ENCODE measurements at places on chromosomes 5 and 9.

DNA sequence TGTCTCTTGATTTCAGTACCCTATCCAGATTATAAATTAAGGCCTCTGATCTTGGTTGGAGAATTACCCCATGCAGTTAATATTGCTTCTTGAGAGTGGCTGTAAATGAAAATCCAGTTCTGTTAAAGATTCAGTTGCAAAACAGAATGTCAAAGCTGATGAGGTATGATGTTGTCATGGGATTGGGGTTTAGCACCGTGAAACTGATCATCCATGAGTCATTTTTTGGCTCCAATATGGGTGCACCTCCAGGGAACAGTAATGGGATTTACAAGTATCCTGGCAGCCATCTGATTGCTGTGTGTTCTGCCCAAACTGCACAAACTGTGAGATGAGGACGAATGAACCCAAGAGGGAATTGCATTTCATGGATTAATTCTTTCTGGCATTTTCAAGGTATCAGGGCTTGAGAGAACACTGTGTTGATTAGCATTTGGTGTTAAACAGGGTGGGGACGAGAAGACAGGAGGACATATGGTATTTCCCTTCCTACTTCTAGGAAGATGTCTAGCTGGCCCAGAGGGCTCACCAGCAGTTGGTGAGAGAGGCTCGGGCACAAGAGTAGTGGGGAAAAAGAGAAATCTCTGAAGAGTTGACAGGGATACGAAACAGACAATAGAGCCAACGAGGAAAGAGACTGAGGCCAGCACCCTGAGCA lies 214.7 kb downstream of the GAS1 start:
- DNase-seq = peak; percentile 73

DNA sequence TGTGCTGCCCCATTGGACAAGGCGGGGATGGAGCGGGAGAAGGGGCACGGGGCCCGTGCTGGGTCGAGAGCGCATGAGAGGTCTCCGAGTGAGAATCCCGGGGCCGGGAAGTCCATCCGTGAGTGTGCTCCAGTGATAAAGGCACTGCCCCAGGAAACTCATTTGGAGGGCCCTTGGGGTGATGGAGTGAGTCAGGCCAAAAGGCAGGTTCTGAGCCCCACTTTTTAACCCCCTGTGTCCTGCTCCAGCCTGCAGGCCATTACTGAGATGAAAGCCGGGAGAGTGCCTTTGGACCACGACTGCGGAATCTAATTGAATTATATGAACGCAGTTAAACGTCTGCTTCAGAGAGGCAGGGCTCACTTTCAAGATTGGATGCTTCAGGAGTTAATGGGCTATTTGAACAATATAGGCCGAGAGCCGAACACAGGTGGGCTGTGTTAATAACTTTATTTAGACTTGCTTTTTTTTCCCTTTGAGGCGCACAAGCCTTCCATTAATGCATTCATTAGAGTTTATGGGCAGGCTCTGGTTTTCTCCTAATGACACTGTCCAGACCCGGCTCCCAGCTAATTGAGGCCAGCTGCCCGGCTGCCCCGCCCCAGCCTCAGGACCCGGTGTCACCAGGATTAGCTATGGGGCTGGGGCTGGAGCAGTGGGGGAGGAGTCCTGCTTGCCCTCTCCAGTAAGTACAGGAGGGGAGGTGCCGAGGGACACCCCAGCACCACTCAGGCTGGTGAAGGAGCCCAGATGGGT lies 79.1 kb upstream of the LMX1B start:
- no peak for DNase-seq

- DNase-seq = no peak
These were observed 2.3 kb downstream of the CCDC69 start for GRCh38 chr5:151221574-151221973.

GRCh38 chr5:169670769-169671525 lies 33.9 kb downstream of the DOCK2 start:
- no peak for DNase-seq

DNA sequence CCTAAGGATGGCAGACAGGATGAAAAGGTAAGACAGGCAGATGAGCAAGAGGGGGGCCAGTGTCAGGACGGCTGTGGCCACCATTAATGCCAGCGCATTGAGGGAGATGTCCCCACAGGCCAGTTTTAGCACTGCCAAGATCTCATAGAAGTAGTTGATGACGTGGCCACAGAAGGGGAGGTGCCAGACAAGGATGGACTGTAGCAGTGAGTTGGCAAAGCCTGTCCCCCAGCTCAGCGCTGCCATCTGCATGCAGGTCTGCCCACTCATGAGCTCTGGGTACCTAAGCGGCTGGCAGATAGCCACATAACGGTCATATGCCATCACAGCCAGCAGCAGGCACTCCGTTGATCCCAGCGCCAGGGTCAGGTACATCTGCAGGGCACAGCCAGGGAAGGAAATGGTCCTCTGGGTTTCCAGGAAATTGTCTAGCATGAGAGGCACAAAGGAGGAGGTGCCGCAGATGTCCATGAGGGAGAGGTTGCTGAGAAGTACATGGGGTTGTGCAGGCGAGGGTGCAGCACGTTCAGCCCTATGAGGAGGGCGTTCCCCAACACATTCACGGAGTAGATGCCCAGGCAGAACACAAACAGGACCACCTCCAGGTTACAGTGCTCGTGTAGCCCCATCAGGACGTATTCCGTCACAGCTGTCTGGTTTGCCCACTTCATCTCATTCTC lies 10.8 kb downstream of the OR13J1 start:
- no peak for DNase-seq

- peak; percentile 81 for DNase-seq
These were observed 22.6 kb downstream of the DUSP1 start for GRCh38 chr5:172748341-172748843.

DNA sequence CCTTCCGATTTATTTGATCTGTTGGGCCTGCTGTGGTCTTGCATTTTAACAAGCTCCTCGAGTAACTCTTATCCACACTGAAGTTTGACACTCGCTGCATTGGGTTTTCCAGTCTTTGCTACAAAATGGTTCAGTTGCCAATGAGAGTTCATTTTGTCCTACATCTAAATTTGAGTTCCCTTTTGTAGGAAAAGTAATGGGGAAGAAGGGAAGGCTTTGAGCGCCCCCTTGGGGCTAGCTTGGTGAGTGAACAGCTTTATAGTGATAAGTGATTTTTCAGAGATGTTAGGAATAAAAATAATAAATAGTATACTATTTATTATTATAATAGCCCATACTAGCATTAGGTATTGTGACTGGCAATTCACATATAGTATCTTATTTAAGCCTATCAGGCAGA lies 89.9 kb upstream of the GNAQ start:
- peak; percentile 63 for DNase-seq

GRCh38 chr9:23543419-23543818 lies 282.6 kb downstream of the ELAVL2 start:
- DNase-seq = no peak

- DNase-seq = no peak
These were observed 122.5 kb downstream of the NPR3 start for GRCh38 chr5:32833663-32834062.

DNA sequence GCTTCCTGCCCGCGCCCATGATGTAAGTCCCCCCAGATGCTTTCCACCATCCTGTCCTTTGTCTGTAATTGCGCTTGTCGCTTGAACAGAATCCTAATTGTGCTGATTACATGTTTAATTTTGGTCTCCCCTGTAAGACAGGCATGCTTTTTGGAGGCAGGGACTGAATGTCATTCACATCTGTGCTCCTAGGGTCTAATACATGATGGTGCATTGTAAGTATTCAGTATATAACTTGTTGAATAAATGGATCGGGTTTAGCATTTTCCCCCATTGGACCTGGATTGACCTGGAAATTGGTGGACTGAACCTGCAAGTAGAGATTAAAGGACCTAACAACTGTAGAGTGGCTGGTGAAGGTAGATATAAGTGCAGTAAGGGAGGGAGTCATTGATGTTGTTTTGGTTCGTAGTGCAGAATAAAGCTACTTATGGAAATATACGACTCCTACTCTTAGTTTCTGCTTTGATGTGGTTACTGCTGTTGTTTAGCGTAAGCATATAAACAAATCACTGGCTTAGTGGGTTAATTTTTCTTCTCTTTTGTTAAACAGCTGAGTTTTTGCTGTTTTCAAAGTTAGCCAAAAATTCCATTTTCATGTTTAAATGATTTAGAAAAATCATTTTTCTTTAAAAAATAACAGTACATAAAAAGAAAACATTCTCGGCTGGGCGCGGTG lies 57.3 kb downstream of the TRIO start:
- DNase-seq = no peak

DNA sequence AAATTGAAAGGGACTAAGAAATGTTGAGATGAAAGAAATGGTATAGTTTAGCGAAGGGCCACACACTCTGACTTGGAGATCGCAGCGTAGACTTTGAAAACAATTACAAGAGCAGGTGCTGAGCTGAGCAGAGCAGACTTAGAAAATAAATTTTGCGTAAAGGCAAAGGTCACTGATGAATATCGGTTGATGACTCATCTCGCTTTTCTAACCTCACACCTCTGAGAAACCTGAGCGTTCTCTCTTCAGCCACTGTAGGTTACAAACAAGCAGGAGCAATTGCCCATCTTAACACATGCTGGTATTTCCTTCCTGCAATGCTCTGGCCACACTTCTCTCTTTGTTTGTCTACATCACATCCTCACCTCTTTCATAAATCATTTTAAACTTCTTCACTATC lies 190.6 kb upstream of the C9orf72 start:
- no peak for DNase-seq

DNA sequence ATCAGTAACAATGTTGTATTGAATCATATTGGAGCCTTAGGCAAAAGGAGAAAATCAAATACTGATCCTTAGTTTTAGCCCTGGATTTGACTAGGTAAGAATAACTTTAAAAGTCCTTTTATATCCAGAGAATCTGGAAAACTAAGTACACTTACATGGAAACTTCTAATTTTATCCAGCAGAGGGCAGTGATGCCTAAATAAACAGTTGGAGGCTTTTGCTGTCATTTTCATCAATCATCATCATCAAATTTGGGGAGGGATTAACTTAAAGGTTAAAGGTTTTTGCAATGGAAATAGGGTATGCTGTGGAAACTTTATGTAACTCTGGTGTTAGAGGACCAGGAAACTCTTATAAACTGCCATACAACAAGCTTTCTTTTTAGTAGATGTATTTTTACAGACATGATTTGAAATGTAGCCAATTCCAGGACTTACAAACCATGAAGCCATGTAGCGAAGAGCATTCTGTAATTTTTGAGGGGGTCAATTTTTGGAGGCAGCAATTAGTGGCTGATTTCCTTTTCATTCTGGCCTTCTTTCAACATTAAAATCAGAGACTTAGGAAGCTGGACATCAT lies 112.7 kb downstream of the OSTF1 start:
- no peak for DNase-seq

DNA sequence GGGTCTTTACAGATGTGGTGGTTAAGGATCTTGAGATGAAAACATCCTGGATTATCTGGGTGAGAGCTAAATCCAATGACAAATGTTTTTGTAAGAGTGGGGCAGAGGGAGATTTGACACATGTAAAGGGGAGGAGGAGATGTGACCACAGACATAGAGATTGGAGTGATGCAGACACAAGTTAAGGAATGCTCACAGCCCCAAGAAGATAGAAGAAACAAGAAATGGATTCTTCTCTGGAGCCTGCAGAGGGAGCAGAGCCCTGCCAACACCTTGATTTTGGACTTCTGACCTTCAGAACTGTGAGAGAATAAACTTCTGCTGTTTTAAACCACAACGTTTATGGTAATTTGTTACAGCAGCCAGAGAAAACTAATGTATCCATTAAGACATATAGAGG lies 21.7 kb downstream of the ITGA2 start:
- no peak for DNase-seq

DNA sequence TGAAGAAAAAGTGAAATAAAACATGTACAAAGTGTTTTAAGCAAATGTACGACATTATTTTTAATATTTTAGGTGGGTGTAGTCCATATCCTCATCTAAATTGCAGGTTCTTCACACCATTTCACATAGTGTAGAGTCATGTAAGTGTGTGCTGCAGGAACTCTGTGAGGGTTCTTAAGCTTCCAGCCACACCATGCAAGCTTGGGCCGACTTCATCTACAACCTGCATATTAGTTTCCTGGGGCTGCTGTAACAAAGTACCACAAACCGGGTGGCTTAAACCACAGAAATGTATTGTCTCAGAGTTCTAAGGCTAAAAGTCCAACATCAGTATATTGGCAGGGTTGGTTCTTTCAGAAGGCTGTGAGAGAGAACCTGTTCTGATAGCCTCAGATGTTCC lies 10.2 kb downstream of the PAM start:
- DNase-seq = no peak

GRCh38 chr5:10423022-10423421 lies 18.7 kb upstream of the ROPN1L start:
- no peak for DNase-seq

GRCh38 chr5:14469551-14470377 lies 111.8 kb upstream of the OTULINL start:
- DNase-seq = no peak

DNA sequence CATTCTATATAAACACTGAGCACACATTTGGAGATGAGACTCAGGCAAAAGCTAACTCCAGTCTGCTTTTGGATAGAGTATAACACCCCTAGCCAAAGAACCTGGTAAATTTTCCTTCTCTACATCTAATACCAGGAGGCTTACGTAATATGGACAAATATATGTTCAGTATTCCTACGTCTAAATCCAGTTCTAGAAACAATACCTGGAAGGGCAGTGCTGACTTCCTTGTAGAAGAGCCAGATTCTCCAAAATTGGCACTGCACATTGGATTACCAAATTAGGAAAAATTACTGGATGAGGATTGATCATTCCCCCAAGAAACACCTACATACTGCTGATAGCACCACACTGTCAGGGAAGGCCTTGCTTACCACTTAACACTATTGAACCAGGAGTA lies 247.4 kb downstream of the SAXO1 start:
- no peak for DNase-seq

- DNase-seq = peak; percentile 80
These were observed 32.9 kb downstream of the NDST1 start for GRCh38 chr5:150540615-150541396.

GRCh38 chr5:40277161-40277906 lies 402.4 kb upstream of the PTGER4 start:
- no peak for DNase-seq

DNA sequence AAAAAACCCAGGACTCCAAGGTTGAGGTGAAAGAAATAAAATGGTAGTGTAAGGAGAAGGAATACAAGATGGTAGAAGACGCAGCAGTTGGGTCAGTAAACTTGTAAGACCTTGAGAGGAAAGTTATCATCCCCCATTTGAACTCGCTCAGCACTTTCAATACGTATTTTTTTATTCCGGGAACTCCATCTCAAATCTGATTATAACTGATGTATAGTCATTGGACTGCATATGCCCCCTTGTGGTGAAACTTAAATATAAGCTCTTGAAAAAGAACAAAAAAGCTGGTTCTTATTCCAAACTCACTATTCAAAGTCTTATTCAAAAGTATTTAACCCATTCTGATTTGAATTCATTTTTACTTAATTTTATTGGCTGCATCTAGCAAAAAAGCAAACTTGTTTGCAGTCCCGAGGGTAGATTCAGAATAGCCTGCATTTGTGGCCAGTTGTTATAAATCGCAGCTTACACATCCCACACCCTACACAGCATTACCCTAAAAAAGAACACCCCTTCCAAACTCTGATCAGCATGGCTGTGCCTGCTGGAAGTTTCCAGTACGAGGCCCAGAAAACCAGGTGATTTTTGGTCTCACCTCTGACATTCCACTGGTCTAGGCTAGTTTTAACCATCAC lies 118.0 kb downstream of the ESM1 start:
- no peak for DNase-seq
